ENCODE measurements at places on chromosomes 6 and 20.

GRCh38 chr20:40860487-40860902 lies 168.1 kb upstream of the TOP1 start:
- DNase-seq = no peak

DNA sequence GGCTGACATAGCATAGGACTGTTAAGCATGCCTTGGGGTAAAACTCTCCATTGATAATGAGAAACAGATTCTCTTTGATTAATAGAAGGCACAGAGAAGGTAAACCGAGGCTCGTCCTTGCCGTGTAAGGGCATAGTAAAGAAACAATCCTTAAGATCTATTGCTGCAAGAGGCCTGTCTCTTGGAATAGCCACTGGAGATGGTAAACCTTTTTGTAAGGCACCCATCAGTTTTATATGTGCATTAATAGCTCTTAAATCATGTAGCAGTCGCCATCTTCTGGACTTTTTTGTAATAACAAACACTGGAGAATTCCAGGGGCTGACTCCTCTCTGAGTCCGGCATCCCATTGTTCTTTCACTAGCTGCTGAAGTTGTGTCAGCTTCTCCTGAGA lies 8.4 kb upstream of the ABHD12 start:
- DNase-seq = peak; percentile 47

DNA sequence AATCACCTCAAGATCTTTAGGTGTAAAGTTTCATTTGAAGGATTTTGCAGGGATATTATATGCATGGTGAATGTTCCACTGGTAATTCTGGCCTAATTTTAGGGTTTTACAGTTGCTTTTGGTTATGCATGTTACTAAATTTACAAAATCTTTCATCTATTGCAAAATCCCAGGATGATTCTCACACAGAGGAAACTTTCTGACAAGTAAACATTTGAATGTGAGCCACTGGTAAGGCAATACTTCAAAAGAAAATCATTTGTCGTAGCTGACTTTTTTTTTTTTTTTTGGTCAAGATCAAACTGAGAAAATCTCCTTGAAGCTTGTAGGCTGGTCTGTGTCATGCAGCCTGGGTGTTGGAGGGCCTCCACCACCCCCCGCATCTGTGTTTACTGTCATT lies 141.9 kb upstream of the EXOC2 start:
- DNase-seq = no peak

- DNase-seq = no peak
These were observed 74.7 kb downstream of the MRPL14 start for GRCh38 chr6:44052419-44053023.

DNA sequence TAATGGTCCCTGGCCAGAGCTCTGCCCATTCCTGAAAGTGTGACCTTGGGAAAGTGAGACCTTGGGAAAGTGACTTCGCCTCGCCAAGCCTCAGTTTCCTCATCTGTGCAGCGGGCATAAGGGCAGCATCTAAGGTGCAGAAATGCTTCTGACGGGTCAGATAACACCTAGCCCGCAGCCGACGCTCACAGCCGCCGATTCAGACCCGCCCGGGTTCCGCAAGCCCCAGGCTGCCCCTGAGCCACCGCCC lies 486 bp downstream of the FKBP1A start:
- no peak for DNase-seq

DNA sequence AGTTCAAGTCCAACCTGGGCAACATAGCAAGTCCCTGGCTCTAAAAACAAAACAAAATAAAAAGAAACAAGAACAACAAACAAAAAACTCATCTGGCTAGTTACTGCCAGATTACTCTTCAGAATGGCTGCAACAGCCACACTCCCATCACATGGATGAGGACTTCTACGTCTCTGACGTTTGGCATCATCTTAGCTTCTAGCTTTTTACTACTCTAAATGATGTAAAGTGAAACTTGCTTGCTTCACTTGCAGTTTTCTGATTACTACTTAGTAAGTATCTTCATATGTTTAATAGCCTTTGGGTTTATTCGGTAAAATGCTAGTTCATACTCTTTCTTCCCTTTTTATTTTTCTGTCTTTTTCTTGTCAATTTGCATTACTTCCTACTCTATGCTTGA lies 161.1 kb upstream of the CARMIL1 start:
- no peak for DNase-seq

DNA sequence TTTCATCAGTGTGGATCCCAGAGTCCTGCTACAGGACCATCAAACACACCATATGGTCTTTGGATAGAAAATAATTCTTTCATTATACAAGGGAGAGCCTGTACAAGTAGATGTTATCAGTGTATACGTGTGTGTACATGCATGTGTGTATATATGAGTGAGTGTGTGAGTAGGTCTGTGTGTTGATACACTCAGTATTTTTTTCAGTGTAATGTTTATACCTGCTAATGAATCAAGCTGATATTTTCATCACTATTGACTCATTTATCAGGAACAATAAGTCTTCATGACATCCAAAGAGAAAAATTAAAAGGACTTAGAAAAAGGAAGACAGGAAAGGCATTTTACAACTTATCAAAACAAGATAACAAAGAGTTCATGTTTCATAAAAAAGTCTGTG lies 66.5 kb downstream of the EPM2A start:
- DNase-seq = no peak
